SIG-M5 (cell line): ENCODE measurements at places on chromosomes 5 and 9.

DNA sequence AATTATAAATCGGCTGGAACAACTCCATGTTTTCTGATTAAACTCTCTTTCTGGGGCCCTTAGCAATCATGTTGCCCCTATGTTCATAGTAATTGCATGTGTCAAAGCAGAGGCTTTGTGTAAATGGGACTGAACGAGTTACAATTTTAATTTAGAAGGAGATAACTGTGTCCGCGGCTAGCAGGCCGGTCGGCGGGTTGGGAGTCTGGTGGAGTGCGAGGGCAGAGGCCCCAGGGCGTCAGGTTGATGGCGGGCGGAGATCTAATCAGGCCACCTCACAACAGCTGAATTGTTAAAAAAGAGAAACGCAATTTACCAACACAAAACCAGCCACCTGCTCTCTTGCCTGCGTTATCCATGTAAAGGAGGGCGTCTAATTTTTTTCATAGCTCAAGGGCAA is 134.9 kb upstream of the LPCAT1 start:
- DNase-seq, result no peak

DNA sequence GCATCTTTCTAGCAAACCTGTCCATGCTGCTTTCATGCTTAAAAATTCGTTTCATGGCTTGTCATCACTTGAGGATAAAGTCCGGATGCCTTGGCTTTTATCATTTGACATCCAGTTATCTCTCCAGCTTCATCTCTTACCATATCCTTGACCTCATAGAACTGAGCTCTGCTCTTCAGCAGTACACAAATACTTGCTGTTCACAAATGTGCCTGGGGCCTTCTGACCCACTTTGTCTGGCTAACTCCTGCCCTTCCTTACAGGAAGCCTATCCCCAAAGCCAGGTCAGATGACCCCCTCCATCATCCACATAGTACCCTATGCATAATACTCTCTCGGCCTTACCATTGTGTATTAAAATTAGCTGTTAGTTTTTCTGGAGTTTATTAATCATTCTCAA is 249.1 kb downstream of the SAXO1 start:
- DNase-seq, result no peak

- no peak for DNase-seq
These were observed 41.9 kb upstream of the CFAP157 start for GRCh38 chr9:127664678-127665507.

DNA sequence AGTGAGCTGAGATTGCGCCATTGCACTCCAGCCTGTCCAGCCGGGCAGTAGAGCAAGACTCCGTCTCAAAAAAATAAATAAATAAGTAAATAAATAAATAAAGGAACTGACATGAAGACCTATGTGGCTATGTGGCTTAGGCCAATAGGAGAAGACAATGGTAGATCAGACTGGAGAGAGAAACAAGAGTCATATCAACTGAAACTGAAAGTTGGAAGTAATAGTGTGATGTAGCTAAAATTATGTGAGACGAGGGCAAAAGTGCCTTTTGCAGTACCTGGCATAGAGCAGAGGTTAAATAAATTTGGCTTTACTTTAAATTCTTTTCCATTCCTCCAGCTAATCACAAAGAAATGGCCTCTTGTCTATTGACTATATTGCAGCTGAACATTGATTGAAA is 7.3 kb downstream of the FBP2 start:
- DNase-seq, result no peak

- DNase-seq, result no peak
These were observed 80.2 kb downstream of the FGF18 start for GRCh38 chr5:171499611-171500010.

DNA sequence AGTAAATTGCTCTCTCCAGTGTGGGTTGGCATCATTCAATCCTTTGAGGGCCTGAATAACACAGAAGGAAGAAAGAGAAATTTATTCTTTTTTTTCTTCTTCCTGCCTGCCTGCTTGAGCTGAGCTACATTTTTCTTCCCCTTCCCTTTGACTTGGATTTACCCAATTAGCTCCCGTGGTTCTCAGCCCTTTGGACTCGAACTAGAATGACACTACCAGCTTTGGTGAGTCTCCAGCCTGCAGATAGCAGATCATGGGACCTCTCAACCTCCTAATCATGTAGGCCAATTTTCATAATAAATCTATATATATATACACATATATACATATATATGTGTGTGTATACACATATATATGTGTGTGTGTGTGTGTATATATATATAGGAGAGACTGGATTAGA is 128.6 kb downstream of the ISOC1 start:
- no peak for DNase-seq

GRCh38 chr9:92947268-92948037 is at the start of gene FGD3:
TSS of gene FGD3 (plus strand) at chr9:92947523. CDS start at chr9:92976257, 28,734 bp downstream.
- DNase-seq, result no peak

- DNase-seq, result no peak
These were observed 15.2 kb upstream of the OSMR start for GRCh38 chr5:38830521-38831051.

DNA sequence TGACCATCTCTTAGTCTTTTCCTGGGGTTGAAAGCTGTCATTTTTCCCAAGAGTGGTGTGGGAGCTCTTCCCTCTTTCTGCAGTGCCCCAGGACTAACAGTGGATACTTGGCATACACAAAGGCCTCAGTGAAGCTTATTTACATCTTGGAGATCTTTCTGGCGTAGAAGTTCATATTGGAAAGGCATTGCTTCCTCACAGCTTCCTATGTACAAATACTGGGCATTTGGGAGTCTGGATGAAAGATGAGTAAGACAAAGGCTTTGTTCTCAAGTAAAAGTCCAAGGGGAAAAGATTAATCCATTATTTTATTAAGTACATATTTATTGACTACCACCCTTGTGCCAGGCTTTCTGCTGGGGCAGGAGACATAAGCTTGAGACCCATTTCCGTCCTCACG is 22.0 kb downstream of the MAP3K1 start:
- DNase-seq, result no peak

DNA sequence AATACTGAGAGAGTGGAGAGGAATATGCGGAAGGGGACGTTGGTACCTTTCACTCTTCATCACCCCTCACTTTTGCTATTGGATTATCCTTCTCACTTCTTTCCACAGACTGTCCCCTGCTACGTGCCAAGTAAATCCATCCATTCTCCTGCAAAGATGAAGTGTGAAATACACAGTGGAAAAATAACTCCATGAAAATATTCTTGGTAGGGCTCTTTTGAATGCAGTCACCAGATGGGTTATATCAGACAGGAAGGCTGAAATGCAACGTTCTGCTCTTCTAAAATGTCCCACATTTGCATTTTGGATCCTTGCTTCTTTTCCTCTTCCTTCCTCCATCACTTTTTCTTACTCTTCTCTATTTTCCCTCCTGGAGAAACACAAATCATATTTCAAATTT is 510.3 kb upstream of the CLINT1 start:
- DNase-seq, result no peak

- no peak for DNase-seq
These were observed 22.5 kb downstream of the CDC42SE2 start for GRCh38 chr5:131286400-131286715.

DNA sequence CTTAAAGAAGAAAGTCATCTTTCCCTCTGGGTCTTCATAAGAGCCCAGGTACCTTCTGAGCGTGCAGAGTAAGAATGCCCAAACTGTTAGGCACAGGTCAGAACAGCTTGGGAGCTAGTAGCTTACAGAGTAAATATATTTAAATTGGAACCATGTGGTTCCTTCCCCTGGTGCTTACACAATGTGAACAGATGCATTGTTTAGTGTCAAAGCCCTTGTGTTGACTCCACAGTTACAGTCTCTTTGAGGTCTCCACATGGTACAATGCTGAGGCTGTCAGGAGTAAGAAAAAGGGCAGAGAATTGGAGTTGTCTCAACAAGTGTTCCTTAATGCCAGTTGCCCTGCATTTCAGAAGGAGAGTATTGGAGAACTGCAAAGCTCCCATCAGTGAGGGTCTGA is 188.5 kb downstream of the PAPPA start:
- DNase-seq, result no peak

GRCh38 chr9:123883634-123884033 is 46.3 kb downstream of the DENND1A start:
- no peak for DNase-seq

- DNase-seq, result no peak
These were observed 152.9 kb upstream of the PITX1 start for GRCh38 chr5:135186662-135187522.

- DNase-seq, result no peak
These were observed 19.5 kb upstream of the ASPN start for GRCh38 chr9:92501671-92502393.

DNA sequence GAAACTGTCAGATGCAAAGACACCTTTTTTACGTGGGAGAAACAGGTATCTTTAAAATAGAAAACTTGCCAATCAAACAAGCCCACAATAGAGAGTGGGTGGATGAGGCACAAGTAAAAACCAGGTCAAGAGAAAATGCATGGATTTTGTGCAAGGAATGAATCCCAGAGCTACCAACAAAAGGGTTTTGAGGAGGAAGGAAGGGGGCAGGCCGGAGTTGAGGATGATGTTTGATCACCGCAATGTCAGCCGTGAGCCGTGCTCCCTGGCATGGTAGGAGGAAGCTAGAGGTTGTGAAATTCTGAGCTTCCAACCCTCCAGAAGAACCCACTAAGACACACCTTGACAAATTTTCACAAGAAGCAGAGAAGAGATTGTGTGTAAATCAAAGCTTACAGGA is 53.2 kb downstream of the HRH2 start:
- DNase-seq, result no peak

GRCh38 chr5:58497921-58498320 is 6.7 kb downstream of the GAPT start:
- DNase-seq, result no peak

DNA sequence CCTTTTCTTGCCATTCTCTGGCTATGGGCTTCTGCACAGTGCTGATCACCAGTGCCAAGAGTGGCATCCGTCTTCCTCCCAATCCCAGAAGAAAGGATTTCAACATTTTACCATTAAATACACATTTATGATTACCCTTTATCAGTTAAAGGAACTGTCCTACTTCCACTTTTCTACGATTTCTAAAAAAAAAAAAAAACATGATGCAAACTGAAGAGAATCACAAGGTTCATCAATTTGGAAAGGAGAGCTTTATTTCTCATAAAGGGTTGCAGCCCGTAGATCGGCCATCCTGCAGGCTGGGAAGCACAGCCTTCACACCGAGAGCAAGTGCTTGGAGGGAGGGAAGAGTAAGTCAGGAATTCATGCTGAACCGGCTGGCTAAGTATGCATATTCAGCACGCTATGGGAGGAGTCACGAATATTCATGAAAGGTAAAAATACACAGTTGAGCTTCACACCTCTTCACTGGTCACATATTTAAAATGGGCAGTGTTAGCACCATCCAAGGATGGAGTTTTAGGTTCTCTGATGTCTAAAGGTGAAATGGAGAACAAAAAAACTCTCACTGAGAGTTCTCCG is 52.5 kb upstream of the SEMA4D start:
- DNase-seq, result no peak

GRCh38 chr9:8278048-8278447 is 478.5 kb upstream of the DMAC1 start:
- no peak for DNase-seq

DNA sequence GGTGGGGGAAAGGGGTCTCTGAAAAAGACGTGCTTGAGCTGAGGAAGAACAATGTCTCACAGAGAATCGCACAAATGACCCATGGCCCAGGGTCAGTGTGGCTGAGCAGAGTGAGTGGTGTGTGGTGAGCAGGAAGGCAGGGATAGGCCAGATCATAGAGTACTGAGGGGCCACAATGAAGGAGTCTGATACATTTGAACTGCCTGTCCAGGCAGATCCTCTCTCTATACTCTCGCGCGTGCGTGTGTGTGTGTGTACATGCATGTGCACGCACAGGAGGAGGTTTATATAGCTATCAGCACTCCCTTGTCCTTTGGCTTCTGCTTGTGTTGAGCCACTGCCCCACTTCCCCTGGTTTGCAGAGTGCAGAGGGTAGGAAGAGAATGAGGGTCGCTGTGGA is 294.0 kb downstream of the ZNF608 start:
- DNase-seq, result no peak

GRCh38 chr5:171956887-171957495 is 49.4 kb downstream of the FBXW11 start:
- no peak for DNase-seq

DNA sequence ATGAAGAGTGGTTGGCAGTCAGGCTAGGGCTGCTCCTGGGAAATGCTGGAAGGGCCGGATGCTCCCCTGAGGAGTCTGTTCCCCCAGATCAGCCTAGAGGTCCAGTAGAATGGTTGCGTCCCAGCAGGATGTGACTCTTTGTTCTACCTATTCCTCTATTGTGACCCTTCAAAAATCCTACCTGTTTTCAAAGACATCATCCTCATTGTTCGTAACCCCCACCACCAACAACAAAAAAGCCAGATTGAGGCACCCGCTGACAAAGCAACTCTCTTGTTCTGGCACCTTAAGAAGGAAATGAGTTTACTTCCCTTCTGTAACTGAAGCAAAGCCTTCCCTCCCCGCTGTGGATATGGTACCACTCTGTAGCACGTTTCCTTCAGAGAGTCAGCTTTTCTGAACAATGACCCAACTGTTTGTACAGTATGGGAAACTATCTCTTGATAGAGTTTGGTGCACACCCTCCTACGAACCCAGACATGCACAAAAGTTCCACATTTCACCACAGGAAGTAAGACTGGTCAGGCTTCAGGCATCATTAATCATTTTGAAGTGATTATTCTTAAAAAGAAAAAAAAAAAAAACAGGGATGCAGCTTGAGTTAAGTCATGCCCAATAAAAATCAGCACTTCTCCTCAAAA is 207.2 kb downstream of the ENC1 start:
- DNase-seq, result no peak

GRCh38 chr5:150272531-150272930 is 17.0 kb downstream of the CAMK2A start:
- DNase-seq, result no peak

GRCh38 chr5:95668216-95668615 is 14.6 kb downstream of the SPATA9 start:
- DNase-seq, result no peak

GRCh38 chr9:69066955-69067354 is 31.4 kb downstream of the FXN start:
- DNase-seq, result no peak

DNA sequence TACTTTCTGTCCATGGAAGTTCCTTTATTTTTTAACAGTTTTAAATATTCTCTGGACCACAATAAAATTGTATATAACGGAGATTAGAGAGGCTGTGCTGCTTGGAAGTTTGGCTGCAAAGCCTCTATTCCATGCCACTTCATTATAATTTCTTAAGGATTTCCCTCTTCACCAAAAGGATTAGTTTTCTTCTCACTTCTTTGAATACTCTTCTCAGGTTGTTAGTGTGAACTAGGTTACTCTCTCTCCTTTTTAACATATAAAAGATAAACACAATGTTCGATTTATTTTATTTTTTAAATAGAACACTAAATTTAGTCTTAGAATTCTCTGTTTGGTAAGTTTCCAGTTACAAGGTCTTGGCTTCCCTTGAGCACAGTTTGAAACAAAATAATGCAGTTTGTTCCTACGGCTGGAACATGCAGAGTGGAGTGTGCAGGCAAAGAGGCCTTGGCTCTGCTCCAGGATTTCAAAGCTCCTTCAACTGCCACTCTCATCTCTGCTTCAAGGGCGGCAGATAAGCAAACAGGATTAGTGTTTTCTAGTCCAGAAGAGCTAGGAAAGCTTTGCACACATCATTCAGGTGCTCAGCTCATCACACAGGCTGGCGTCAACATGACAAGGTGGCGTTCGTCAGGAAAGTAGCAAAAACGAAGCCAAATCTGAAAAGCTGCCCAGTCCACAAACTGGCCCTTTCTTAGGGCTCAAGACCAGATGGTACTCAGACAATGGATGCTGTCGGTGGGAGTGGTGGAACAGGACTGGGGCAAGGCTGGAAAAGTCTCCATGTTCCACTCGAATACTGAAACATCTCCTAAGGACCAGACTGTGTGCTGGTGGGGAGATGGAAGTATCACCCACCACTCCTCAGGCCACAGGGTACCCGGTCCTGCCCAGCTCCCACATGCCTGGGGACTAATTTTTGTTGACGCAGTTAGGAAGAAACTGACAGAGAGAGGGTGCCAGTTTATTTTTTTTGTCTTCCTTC is 286.6 kb downstream of the CRB2 start:
- DNase-seq, result no peak
